Fibroblast of villous mesenchyme (primary cell): ENCODE measurements at places on chromosomes 5 and 9. TPM values are rescaled to one million over a fixed set of nuclear protein-coding genes. Genes with fewer than 3 reads are reported as not detected.

GRCh38 chr5:136246122-136246521, 53.2 kb upstream of the SMIM32 start:
- no peak for DNase-seq

The GABRA1 gene
- not detected in 2 replicates for total RNA-seq

The TICAM2 gene
- 6.9 and 7.1 TPM in 2 replicates for total RNA-seq

The TRPM3 gene
- total RNA-seq: under 0.01 TPM in 2 replicates

The UBAP2 gene
- total RNA-seq: 18.0 and 26.8 TPM in 2 replicates

The OSMR gene
- total RNA-seq: 89.2 and 114 TPM in 2 replicates

GRCh38 chr5:18850216-18850615, 1137.8 kb downstream of the CDH18 start:
- no peak for DNase-seq

The GABRG2 gene
- under 0.01 TPM in 2 replicates for total RNA-seq

The SLCO6A1 gene
- under 0.01 and 0.32 TPM in 2 replicates for total RNA-seq

DNA sequence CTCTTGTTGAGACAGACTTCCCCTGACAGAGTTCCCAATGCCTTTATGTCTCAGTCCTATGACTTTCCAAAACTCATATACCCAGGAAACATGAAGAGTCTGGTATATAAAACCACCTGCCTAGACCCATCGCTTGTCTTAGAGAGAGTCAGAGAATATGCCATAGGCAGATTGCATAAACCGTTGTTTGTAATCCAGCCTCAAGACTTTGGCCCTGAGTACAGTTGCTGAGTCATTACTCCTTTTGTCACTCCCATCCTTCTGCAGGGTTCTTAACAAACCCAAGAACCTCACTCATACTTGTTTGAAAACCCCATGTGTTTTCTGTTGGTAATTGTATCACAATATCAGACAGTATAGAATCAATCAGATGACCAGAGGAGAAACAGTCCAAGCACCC, 616.3 kb downstream of the SLCO4C1 start:
- DNase-seq: no peak

DNA sequence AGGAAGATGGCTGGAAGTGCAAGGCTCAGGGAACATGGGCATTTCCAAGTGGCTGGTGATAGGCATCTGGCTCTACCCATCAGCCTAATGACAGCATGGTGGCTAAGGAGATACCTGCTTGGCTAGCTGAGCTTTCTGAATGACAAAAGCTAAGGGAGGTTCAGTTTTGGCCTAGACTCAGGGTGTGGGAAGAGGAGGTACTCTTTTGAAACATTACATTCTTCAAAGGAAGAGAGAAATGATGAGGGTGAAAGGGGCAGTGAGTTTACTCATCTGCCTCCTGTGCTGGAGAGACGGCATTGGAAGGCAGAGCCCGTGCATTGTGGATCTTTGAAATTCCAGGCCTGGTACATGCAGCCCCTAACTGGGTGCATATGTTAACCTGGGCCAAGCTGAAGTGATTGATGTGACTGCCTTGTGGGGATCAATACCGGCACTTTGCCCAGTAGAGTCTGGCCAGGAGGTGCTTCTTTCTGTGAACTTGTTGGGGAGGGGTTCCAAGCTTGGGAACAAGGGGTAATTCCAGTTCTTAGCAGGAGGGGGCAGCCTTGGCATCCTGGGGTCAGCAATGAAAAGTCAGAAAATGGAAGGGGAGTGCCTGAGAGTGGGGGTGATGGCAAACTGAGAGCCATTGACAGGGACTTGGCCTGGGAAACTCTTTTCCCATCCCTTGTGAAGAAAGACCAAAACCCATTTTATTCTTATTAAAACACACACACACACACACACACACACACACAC, 108.6 kb downstream of the ACER2 start:
- DNase-seq: no peak

GRCh38 chr5:404666-405241, 38.2 kb upstream of the EXOC3 start:
- DNase-seq: no peak

- DNase-seq: peak; percentile 85
These were observed 5.7 kb upstream of the NOTCH1 start for GRCh38 chr9:136551401-136552116.

DNA sequence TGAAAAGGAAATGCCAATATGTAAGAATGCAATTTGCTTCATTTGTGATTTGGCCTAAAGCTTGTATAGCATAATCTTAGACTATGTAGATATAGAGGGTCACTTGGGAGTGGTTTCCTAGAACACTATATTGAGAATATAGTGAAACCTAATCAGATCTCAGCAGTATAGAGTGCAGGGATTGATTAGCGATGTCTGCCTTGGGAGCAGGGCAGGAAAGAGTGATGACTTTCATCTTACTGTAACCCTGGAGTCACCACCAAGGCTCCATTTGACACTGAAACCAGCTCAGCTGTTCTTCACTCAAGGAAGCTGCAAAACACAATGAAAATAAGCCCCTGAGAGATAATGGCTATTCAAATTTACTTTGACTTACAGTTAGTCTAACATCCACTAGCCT, 26.2 kb upstream of the ARRDC3 start:
- DNase-seq: no peak

- no peak for DNase-seq
These were observed 102.5 kb downstream of the CAMSAP1 start for GRCh38 chr9:135804581-135805421.

GRCh38 chr9:94245651-94246050, 13.4 kb upstream of the ZNF169 start:
- DNase-seq: no peak

DNA sequence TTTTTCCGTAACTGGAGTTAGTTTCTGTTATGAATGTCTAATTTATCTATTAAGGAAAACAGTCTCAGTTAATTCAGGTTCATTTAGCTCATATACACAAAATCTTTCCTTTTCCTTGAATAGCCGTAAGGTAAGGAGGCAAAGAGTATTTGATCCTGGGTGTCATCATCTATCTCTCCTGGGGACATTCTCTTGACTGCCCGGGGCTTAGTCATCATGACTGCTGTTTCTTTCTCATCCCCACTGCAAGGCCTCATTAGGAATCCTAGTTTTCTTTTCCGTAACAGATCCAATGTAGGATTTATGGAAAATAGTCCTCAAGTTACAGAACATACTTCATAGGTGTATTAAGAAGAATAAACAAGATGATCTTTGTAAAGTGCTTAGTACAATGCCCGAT, 134.9 kb upstream of the CHD1 start:
- no peak for DNase-seq

GRCh38 chr5:148899993-148900392, 73.6 kb downstream of the ADRB2 start:
- no peak for DNase-seq

DNA sequence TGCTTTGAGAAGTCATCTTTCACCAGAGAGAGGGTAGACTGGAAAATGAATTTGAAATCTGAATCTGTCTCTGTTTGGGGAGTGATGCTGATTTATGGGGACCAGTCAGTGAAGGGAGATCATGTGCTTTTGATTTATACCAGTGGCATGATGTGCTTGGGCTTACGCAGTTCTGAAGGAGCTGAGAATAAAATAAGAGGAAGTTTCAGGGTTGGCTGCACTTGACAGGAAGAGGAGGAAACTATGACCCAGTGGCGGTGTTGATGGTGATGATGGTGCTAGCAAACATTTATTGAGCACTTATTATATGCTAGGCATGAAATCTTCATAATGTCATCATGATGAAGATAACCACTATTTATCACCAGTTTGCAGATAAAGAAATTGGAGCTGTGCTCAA, 136.4 kb upstream of the GLRA1 start:
- DNase-seq: no peak

DNA sequence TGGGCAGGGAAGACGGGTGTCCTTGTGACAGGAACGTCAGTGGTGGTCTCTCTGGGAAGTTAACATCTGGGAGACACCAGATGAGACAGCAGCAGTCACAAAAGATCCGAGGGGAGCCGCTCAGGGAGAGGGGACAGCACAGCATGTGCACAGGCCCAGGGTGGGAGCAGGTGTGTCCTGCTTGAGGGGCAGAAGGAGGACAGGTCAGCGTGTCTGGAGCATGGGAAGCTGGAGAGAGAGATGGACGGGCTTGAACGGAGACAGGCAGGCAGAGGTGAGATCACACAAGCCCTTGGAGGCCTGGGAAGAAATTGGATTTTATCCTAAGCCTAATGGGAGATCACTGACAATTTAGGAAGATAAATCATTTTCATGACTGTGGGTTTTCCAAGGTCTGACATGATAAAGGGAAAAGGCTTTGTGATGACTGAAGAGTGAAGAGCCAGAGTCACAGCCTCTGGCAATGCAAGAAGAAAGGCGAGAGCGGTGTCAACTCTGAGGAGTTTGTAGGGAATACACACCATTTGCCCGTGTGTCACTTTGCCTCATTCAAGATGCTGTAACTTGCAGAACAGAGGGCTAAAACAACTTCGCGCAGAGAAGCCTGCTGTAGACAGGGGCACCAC, 88.3 kb downstream of the FSTL4 start:
- no peak for DNase-seq

DNA sequence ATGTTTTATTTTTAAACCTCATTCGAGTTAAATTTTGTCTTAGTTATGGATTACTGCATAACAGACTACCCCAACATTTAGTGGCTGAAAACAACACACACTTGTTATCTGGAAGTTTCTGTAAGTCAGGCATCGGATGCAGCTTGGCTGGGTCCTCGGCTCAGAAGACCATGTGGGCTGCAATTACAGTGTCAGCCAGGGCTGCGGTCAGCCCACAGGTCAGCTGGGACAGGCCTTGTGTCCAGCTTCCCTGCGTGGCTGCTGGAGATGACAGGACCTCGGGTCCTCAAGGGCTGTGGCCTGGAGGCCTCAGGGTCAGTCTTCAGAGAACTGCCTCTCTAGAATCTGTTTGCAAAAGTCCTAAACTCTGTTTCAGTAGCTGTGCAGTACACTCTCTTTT, 219.0 kb upstream of the IRX1 start:
- DNase-seq: no peak

GRCh38 chr5:94632024-94632423, 13.6 kb downstream of the SLF1 start:
- no peak for DNase-seq

DNA sequence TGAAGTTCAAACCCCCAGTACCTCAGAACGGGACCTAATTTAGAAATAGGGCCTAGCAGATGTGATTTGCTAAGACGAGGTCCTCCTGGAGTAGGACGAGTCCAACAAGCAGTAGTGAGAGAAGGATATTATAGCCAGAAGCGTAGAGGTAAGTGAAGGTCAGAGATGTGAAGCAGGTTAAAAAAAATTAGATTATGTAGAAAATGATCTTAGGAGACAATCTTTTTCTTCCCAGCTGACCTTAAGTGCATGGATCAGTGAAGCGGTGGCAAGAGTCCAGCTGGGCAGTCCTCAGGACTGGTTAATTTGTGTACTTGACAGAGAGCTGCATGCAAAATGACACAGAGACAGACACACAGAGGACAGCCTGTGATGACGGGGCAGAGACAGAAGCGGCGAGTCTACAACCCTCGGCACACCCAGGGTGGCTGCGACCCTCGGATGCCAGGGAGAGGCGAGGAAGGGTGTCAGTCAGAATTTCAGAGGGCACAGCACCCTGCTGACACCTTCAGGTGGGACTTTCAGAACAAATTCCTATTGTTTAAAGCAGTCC, 131.4 kb upstream of the IRX4 start:
- no peak for DNase-seq

GRCh38 chr5:989961-990530, 18.6 kb upstream of the NKD2 start:
- DNase-seq: peak; percentile 30

- DNase-seq: no peak
These were observed 103.7 kb downstream of the C5orf15 start for GRCh38 chr5:133864711-133865110.

DNA sequence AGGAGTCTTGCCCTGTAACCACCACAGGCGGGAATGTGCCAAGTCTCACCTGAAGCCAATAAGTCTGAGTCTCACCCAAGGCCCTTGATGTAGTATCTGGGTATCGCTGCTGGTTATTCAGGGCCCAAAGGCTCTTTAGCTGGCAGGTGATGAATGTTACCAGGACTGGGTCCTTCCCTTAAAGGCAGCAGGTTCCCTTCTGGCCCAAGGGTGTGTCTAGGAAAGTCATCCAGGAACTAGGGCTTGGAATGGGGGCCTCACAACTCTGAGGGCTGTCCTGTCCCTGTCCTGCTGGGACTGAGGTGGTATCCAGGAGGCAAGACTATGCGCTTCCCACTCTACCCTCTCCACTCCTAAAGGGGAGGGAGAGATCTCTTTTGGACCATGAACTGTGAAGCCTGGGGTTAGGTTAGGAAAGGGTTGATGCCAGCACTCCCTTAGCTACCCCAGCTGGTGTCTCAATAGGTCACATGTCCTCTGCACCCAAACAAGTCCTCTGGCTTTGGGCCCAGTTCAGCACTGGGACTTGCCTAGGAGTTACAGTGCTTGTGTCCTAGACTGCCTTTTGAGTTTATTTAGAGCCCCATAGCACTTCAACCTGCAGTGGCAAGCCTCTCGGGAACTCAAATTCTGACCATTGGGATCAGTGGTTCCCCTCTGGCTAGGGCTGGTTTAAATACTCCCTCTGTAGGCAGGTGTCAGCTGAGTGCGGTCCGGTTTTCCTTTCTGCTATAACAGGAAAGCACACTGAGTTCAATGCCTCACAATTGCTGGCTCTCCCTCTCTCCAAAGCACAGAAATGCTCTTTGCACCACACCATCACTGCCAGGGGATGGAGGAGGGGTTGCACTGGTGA, 22.5 kb upstream of the RANBP3L start:
- DNase-seq: no peak

- peak; percentile 83 for DNase-seq
These were observed 147.6 kb downstream of the NR2F1-AS1 start for GRCh38 chr5:93433422-93433821.

The GRM6 gene
- total RNA-seq: not detected in 2 replicates

- no peak for DNase-seq
These were observed 26.7 kb upstream of the FCN2 start for GRCh38 chr9:134853893-134854292.

GRCh38 chr5:36055984-36056383, 10.7 kb downstream of the UGT3A2 start:
- DNase-seq: no peak

The PCDHGA1 gene
- 0.64 and 0.86 TPM in 2 replicates for total RNA-seq

DNA sequence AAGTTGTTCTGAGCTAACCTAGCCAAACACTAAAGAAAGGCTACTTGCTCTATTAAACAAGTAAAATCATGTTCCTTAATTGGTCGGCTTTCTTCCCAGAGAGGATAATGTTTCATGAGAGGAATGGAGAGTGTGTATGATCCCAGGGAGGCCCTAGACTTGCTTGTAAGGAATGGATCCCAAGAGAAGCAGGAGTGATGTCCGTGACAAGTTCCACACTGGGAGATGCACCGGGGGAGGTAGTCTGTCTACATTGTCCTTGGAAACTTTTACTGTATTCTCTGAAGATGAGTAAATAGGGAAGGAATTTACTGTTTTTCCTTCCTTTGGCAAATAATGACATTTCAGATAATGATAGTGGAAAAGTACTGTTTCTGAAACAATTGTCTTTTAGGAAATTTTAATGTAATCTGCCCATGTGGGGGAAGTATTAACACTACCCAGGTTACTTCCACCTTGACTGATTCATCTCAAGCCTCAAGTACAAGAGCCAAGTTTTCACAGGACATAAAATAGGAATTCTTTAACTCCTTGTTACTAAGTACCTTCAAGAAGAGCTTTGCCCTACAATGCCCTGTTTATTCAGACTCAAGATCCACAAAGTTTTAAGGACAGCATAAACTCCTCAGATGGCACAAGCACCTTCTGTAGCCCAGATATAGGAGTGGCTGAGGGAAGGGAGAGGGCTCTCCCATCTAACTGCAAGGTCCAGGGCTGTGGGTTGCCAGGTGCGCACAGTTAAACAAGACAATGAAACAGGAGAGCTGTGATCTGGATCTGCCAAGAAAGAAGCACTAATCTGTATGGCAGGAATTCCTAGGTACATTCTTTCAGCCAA, 152.1 kb downstream of the GNA14 start:
- peak; percentile 66 for DNase-seq
